Vagina (tissue), 2 donors: ENCODE measurements at places on chromosomes 1 and 21. TPM values are rescaled to one million over a fixed set of nuclear protein-coding genes. Genes with fewer than 3 reads are reported as not detected.

DNA sequence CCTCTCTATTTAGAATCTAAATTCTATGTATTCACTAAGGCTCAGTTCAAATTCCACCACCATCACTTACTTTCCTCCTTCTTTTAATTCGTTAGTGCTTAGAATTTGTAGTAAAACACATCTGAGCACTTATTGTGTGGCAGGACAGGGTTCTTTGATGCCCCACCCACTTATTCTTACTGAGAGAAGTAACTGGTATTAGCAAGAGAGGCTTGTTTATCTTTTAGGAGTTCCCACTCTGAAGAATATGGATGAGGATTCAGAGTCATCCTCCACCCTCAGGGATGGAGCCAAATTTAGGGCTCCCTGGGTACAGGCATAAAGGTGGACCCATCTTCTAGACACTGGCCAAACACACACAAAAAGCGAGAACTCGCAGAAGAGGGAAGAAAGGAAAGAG is 11.5 kb upstream of the TAF1A start:
- no peaks in the 10 kb centered on the region for H3K36me3 ChIP-seq
- no peak overlapping the region for H3K4me3 ChIP-seq
- no peak for DNase-seq

DNA sequence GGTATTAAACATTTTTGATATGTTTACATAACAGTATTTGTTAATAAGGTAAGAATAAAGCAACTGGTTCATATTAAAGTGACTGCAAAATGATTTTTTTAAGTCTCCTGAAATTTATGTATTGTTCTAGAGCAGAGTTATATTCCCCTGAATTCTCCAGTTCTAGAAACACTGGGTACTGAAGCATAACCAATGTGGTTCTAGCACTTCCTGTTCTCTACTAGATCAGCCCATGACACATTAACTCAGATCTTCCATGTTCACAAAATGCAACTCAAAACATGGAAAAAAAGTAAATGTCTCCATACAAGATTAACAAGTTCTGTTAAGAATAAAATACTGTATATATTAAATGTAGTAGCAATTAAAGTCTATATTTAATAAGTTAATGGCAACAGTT is 3.9 kb downstream of the NEGR1 start:
- H3K4me3 ChIP-seq = no peak overlapping the region
- no peak for DNase-seq
- no peaks in the 10 kb centered on the region for H3K36me3 ChIP-seq
- no peaks in the 10 kb centered on the region for H3K27me3 ChIP-seq

- no peaks in the 10 kb centered on the region for H3K36me3 ChIP-seq
- no peak overlapping the region for H3K4me3 ChIP-seq
- no peaks in the 10 kb centered on the region for H3K27me3 ChIP-seq
- H3K4me1 ChIP-seq = no peaks in the 10 kb centered on the region
- H3K27ac ChIP-seq = no peak overlapping the region
Measured at GRCh38 chr1:110281363-110282290, 57.5 kb upstream of the RBM15 start.

DNA sequence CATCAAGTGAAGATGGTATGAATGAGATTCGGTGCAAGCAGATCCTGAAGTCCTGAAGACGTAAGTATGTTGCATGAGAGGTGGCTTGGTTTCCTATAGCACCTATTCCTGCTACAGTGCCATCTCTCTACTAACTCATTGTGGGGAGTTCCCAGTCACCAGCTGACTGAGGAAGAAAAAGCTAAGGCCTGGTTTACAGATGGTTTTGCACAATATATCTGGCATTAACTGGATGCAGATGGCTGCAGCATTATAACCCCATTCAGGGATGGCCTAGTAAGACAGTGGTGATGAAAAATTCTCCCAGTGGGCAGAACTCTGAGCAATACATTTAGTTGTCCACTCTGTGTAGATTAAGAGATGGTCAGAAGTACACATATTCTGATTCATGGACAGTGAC is 36.7 kb downstream of the RTCA start:
- H3K27ac ChIP-seq = no peak overlapping the region
- no peaks in the 10 kb centered on the region for H3K4me1 ChIP-seq
- DNase-seq = no peak
- H3K27me3 ChIP-seq = no peaks in the 10 kb centered on the region
- H3K36me3 ChIP-seq = no peaks in the 10 kb centered on the region
- no peak overlapping the region for H3K4me3 ChIP-seq

GRCh38 chr1:67753776-67754525 is 69.0 kb downstream of the GADD45A start:
- no peaks in the 10 kb centered on the region for H3K36me3 ChIP-seq
- H3K27me3 ChIP-seq = no peaks in the 10 kb centered on the region
- no peak for DNase-seq
- H3K4me3 ChIP-seq = no peak overlapping the region
- no peak overlapping the region for H3K27ac ChIP-seq

The MIXL1 gene
- not detected for total RNA-seq

- H3K4me3 ChIP-seq = no peak overlapping the region
- no peaks in the 10 kb centered on the region for H3K4me1 ChIP-seq
- H3K27me3 ChIP-seq = no peaks in the 10 kb centered on the region
Measured at GRCh38 chr1:205782627-205783432, 7.5 kb upstream of the RAB29 start.

- no peak overlapping the region for H3K4me3 ChIP-seq
- DNase-seq = no peak
- no peaks in the 10 kb centered on the region for H3K36me3 ChIP-seq
- H3K27me3 ChIP-seq = no peaks in the 10 kb centered on the region
- H3K4me1 ChIP-seq = peaks cover 32% of the 10 kb centered on the region
- no peak overlapping the region for H3K27ac ChIP-seq
Measured at GRCh38 chr21:43369124-43369523, 57.8 kb downstream of the SIK1 start.

DNA sequence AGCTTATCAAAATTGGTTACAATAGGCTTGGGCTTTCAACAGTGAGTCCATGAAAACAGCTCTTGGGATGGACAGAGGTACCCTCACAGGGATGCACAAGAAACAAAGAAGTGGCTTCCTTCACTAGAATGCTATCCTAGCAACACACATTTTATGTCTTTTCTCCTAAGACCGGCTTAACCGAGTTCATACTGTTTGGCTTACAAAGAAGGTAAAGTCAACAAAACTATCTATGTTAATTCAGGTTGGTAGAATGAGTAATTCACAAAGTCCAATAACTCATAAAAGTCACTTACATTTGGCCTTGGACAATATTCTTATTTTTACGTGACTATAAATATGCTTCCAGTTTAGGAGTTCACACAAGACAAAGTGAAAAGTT is 9.0 kb downstream of the ERG start:
- H3K27ac ChIP-seq = peak overlapping the region; percentile 46
- H3K4me3 ChIP-seq = no peak overlapping the region
- DNase-seq = no peak
- no peaks in the 10 kb centered on the region for H3K36me3 ChIP-seq
- H3K27me3 ChIP-seq = no peaks in the 10 kb centered on the region
- H3K4me1 ChIP-seq = peaks cover 20% of the 10 kb centered on the region

DNA sequence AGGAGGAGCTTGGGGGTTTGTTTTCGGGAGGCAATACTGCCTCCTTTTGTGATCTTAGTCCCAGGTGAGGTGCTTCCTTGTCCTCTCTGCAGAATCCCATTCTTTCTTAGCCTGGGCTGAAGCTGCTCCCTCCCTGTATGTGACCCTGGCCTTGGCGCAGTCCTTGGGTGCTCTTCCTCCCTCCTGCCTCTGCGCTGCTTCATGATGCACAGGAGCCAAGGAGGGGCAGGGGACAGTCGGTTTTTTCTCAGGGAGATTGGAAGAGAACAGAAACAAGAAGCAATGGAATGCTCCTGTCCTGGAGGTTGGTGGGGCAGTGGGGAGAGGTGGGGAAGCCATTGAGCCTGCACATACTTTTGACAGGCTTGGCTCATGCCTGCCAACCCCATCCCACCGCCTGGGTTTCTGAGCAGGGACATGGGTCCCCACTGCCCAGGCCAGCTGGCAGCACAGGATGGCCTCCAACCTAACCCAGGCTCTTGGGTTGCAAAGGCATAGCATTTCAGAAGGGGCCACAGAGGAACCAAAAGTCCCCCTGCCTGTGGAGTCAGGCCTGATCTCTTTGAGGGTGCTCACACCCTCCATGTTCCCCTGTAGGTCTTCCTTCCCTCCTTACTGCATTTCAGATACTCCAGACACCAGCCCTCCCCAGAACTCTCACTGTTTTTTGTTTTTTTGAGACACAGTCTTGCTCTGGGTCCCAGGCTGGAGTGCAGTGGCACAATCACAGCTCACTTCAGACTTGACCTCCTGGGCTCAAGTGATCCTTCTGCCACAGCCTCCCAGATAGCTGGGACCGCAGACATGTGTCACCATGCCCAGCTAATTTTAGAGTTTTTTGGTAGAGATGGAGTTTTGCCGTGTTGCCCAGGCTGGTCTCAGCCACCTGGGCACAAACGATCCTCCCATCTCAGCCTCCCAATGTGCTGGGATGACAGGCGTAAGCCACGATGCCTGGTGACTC is 16.1 kb downstream of the IL6R start:
- no peaks in the 10 kb centered on the region for H3K36me3 ChIP-seq
- DNase-seq = no peak
- H3K4me1 ChIP-seq = peaks cover 85% of the 10 kb centered on the region
- H3K27me3 ChIP-seq = no peaks in the 10 kb centered on the region

- H3K27ac ChIP-seq = no peak overlapping the region
- DNase-seq = no peak
- peaks cover 14% of the 10 kb centered on the region for H3K27me3 ChIP-seq
- peaks cover 33% of the 10 kb centered on the region for H3K4me1 ChIP-seq
Measured at GRCh38 chr1:3652548-3653285, 401 bp downstream of the TP73 start.

The FCRL3 gene
- not detected for total RNA-seq

DNA sequence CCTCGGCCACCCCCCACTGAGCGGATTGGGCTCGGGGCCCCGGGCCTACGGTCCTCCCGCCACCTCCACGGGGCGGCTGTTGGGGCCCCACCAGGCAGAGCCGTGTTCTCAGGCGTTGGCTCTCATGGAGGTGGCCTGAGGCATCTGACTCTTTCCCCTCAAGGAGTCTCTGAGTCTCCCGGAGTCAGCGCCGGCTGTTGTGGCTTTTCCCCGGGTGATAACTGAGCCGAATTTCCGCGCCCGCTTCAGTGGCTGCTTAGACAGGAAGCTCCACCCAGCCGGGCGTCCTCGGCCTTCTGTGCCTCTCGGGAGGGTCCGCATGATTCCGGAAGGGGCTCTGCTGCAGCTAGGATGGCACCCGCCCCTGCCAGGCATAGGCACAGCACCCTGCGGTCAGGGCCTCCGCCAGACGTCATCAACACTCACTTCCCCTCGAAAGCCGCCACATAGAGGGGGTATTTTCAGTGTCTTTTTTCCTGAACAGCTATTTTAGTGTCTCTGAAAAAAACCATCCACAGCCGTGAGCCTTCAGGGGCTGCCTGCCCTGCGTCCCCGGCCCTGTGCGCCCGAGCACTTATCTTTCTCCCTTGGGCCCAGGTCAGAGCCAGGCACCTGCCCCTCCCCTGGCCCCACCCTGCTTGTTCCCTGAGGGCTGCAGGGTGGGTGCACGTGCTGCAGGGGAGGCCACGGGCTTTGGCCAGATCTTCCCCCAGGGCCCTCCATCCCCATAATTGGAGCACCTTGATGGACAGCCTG is 72.9 kb downstream of the SKI start:
- peaks cover 31% of the 10 kb centered on the region for H3K36me3 ChIP-seq
- H3K27me3 ChIP-seq = no peaks in the 10 kb centered on the region
- no peak for DNase-seq
- peak overlapping the region; percentile 73 for H3K27ac ChIP-seq
- peaks cover 57% of the 10 kb centered on the region for H3K4me1 ChIP-seq
- H3K4me3 ChIP-seq = peak overlapping the region; percentile 23

GRCh38 chr1:12206792-12207424 is 22.9 kb upstream of the VPS13D start:
- no peaks in the 10 kb centered on the region for H3K36me3 ChIP-seq
- no peaks in the 10 kb centered on the region for H3K27me3 ChIP-seq
- H3K4me3 ChIP-seq = no peak overlapping the region
- peak overlapping the region; percentile 12 for H3K27ac ChIP-seq
- peaks cover 19% of the 10 kb centered on the region for H3K4me1 ChIP-seq

DNA sequence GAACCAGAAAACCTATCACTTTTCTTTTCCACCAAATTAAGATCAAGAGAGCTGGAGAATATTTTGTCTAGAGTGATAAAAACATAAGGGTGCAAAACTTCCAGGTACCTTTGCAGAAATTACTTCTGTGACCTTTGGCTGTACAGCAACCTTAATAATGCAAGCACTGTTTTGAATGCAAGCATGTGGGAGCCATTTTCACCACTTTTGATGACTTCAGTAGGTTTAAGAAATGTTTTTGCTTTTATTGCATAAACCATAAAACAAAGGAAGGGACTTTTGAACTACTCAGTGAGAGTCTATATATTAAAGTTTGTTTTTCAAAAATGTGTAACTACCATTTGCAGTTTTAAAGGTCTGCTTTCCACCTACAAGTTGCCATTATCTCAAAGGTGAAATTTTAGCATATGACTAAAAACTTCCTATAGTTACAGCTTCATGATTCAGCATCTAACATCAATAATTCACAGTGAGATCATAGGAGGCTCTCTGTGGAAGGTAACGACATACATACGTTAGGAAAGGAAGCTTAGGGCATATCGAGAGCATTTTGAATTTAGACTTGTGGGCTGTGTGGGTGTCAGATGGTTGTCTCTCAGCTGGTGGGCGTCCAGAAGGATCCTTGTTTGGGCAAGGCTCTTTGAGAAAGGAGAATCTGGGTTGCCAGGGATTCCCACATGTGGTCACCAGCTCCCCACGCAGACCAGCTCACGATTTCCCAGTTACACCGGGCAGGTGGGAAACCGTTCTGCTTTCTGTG is 1.1 kb upstream of the GADD45A start:
- no peak for DNase-seq
- H3K4me1 ChIP-seq = peaks cover 32% of the 10 kb centered on the region
- H3K36me3 ChIP-seq = no peaks in the 10 kb centered on the region
- no peaks in the 10 kb centered on the region for H3K27me3 ChIP-seq

DNA sequence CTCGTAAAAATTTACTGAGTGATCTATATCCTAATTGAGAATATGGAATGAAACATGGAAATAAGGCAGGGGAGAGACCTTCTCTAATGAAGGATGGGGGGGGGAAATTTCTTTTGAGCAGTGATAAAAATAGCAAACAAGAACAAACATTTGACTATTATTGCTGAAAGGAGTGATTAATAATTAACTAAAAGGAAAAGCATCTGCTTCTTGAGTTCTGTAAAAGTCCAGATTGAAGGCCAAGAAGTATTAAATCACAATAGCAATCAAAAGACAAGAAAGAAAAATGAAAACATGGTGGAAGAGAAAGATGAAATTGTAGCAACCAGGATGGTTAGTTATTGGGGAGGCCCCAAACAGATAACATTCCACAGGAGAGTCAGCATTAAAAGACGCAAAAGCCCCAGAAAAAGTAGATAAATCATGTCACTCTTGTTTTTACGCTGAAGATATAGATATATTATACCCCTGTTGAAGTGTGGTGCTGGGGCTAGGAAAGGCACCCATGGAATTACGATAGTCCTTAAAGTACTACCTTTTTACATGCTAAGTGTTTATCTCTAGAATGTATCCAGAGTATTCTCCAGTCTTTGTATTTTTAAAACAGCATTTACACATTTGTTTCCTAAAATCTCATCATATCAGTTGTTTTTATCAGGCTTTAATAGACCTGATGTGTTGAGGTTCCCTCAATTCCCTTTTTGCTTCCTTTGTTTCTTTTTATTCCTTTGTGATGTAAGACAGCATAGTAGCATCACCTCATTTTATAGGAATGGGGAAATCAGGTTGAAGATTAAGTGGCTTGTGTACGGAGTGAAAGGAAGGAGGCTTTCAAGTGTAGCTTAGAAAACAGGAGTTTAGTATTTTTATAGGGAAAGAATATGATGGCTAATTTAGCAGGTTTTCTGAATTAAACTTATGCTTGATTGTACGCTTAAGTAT is 28.9 kb downstream of the DISP1 start:
- DNase-seq = no peak
- no peak overlapping the region for H3K27ac ChIP-seq
- no peaks in the 10 kb centered on the region for H3K36me3 ChIP-seq

- H3K4me3 ChIP-seq = no peak overlapping the region
- no peak overlapping the region for H3K27ac ChIP-seq
Measured at GRCh38 chr1:5109633-5110032, 455.2 kb downstream of the AJAP1 start.
